ENCODE measurements at places on chromosomes 1 and 21. TPM values are rescaled to one million over a fixed set of nuclear protein-coding genes. Genes with fewer than 3 reads are reported as not detected.

The GBP6 gene
- total RNA-seq = 0.38 TPM

The A3GALT2 gene
- not detected for total RNA-seq

The CD247 gene
- 239 TPM for total RNA-seq

The SIK1 gene
- total RNA-seq = 3.4 TPM

The KCNT2 gene
- not detected for total RNA-seq

The CDA gene
- not detected for total RNA-seq

The CADM3 gene
- total RNA-seq = not detected

DNA sequence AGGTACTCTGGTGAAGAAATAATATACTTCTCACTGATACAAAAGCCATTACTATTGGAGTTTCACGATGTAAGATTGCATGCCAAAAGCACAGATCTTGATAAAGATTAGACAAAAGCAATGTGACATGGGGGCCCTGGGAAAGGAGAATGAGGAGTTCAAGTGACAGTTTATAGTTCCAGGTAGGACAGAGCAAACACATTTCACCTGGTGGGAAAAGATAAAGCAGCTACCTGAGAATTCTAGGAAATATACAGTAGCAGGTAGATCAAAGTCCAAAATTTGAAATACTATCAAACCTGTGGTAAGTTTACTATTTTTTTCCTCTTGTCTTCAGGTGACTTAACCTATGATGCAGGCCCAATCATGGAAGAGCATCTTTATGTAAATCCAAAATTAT lies 8.0 kb downstream of the OR2G3 start:
- H3K27me3 ChIP-seq = no peaks in the 10 kb centered on the region
- no peak overlapping the region for H3K27ac ChIP-seq
- H3K4me3 ChIP-seq = no peak overlapping the region
- H3K36me3 ChIP-seq = no peaks in the 10 kb centered on the region
- no peaks in the 10 kb centered on the region for H3K4me1 ChIP-seq
- no peak for DNase-seq

GRCh38 chr1:204583909-204584632 lies 67.9 kb downstream of the MDM4 start:
- H3K27ac ChIP-seq = peak overlapping the region; percentile 64
- H3K4me1 ChIP-seq = peaks cover 33% of the 10 kb centered on the region
- H3K36me3 ChIP-seq = peaks cover 6% of the 10 kb centered on the region
- no peak for DNase-seq
- no peak overlapping the region for H3K4me3 ChIP-seq

DNA sequence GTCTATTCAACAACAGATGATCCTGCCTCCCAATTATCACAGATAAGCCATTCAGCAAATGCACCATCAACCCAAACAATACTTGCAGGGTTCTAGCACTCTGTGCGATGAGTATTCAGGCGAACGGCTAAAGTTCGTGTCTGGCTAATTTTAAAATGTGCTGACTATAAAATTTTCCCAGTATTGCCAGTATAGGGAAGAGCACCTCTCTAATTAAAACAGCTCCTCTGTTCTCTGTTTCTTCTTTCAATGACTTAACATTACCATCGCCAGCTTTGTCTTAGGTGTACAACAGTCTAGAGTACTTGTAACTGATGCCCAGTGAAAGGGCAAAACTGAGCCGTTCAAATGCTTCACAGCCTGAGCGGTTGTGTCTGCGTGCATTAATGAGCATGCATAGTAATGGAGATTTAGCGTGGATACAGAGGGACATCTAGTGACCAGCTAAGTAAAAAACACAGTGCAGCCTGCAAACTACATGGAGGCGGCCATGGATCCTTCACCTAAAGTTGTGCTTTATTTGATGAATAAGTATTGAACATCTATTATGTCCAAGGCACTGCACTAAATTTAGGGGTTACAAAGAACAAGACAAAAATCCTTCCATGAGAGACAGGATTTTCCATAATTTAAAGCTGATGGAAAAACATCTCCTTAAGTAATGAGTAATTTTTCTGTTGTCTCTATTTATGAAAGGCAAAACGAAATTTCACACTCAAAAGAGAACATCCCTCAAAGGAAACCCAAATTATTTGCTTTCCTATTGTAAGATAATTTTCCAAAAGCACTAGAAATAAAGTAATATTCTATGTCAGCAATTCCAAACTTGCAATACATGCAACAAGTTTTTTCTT lies 120.0 kb downstream of the SETD4 start:
- peaks cover 10% of the 10 kb centered on the region for H3K27me3 ChIP-seq
- no peak overlapping the region for H3K4me3 ChIP-seq
- H3K36me3 ChIP-seq = no peaks in the 10 kb centered on the region
- no peak for DNase-seq

- H3K4me1 ChIP-seq = no peaks in the 10 kb centered on the region
- no peaks in the 10 kb centered on the region for H3K36me3 ChIP-seq
- H3K27me3 ChIP-seq = peaks cover 17% of the 10 kb centered on the region
Observed at GRCh38 chr1:51922040-51922439, 43.5 kb upstream of the NRDC start.

GRCh38 chr1:46822248-46822826 lies 23.5 kb downstream of the CYP4B1 start:
- no peak overlapping the region for H3K27ac ChIP-seq
- DNase-seq = no peak
- no peak overlapping the region for H3K4me3 ChIP-seq
- no peaks in the 10 kb centered on the region for H3K36me3 ChIP-seq
- H3K4me1 ChIP-seq = no peaks in the 10 kb centered on the region

DNA sequence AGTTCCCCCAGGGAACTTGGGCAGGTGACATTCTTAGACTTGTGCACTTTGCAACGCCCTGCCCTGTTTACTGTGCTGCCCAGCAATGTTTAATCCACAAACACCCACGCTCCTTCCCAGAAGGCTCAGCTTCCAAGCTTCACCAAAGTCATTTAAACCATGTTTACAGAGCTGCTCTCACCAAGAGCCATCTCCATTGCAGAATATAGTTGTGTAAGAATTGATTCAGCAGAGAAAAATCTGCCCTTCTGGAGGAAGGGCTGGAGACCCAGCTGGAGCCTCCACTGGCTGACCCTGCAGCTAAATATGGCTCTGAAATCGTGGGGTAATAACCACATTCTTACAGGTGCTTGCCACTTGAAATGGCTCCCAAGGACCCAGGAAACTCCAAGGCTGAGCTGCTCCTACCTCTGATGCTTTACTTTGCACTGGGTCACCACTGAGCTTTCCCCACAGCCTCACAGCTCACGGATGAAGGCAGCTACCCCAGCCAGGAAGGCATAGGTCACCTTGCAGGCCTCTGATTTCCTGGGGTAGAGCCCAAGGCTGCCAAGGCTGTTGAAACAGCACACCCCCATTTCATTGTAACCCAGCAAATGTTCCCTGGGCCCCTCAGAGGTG lies 8.7 kb downstream of the CAPN2 start:
- peak overlapping the region; percentile 27 for H3K27ac ChIP-seq
- peaks cover 90% of the 10 kb centered on the region for H3K36me3 ChIP-seq
- no peaks in the 10 kb centered on the region for H3K27me3 ChIP-seq
- DNase-seq = no peak

DNA sequence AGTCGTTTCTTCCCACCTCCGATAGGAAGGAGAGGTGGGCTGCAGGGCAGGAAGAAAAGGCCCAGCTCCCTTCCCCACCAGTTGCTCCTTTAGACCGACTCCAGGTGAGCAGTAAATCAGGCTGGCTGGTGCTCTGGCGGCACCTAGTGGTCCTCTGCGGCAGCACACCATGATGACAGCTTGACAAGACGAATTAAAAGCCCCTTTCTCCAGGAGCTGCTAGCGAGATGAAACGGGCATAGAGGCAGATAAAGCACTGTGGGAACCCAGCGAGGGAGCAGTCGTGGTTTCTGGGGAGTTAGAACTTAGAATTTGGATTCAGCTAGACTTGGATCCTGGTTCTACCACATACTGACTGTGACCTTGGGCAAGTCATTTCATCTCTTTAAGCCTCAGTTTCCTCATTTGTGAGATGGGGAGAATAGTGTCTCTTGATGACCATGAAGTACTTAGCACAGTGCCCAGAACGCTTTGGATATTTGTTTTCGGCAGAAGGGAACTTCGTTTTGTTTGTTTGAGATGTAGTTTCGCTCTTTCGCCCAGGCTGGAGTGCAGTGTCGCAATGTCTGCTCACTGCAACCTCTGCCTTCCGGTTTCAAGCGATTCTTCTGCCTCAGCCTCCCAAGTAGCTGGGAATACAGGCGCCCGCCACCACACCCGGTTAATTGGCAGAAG lies 21.8 kb upstream of the COL9A2 start:
- peaks cover 49% of the 10 kb centered on the region for H3K4me1 ChIP-seq
- peak; percentile 92 for DNase-seq
- peak overlapping the region; percentile 17 for H3K4me3 ChIP-seq
- H3K27ac ChIP-seq = peak overlapping the region; percentile 24

DNA sequence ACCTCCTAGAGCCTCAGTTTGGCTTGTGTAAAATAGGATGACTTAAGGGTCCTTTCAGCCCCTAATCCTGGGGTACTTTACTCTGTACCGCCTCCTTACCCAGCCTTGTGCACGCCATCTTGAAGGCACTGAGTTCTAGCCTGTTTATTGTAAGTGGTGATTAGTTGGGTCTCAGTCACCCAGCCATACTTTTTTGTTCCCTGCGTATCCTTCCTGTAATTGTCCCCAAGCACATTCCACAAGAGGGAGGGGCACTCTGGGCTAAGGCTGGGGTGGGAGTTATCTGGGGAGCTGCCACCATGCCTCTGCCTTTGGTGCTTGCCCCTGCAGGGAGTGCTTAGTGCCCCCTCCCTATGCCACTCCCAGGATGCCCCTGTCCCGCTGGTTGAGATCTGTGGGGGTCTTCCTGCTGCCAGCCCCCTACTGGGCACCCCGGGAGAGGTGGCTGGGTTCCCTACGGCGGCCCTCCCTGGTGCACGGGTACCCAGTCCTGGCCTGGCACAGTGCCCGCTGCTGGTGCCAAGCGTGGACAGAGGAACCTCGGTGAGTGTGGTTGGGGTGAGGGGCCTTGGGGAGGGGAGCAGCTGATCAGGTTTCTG lies 856 bp downstream of the FDPS start:
- no peaks in the 10 kb centered on the region for H3K27me3 ChIP-seq
- peak overlapping the region; percentile 92 for H3K4me3 ChIP-seq
- H3K4me1 ChIP-seq = peaks cover 50% of the 10 kb centered on the region
- H3K27ac ChIP-seq = peak overlapping the region; percentile 97
- peaks cover 45% of the 10 kb centered on the region for H3K36me3 ChIP-seq

DNA sequence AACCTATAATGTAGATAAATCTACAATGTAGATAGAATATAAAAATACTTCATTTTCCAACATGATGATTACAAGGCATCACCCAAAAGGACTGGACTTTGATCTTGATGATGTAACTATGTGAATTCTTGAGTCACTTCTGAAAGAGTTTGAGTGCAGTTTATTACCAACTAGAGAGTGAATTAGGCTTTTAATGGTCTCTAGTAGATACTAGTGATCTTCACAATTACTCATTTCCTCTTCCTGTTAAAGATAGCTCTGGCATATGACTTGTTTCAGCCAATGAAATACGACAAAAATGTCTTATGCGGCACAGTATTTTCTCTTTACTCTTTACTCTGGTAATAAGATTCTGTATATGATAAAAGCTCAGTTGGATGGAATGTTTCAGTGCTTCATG lies 1588.1 kb upstream of the B3GALT2 start:
- no peaks in the 10 kb centered on the region for H3K36me3 ChIP-seq
- no peaks in the 10 kb centered on the region for H3K27me3 ChIP-seq
- H3K4me3 ChIP-seq = no peak overlapping the region
- H3K27ac ChIP-seq = no peak overlapping the region
- DNase-seq = no peak
- H3K4me1 ChIP-seq = no peaks in the 10 kb centered on the region

DNA sequence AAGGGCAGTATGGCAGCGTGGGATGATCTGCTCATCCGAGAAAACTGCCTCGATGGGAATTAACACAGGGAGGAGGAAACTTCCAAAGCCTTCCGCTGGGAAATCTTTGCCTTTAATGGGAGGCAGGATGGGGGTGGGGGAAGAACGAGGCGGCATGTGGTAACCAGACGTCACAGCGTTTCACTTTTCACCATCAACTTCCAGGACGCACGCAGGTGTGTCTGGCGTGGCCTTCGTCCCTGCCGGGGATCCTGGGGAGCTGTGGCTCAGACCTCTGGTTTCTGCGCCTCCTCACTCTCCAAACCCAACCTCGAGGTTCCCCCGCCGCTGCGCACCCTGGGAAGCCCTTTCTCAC lies 282 bp downstream of the RSPH1 start:
- H3K27ac ChIP-seq = no peak overlapping the region
- peaks cover 19% of the 10 kb centered on the region for H3K4me1 ChIP-seq
- peak overlapping the region; percentile 76 for H3K4me3 ChIP-seq
- H3K36me3 ChIP-seq = no peaks in the 10 kb centered on the region
- DNase-seq = no peak

DNA sequence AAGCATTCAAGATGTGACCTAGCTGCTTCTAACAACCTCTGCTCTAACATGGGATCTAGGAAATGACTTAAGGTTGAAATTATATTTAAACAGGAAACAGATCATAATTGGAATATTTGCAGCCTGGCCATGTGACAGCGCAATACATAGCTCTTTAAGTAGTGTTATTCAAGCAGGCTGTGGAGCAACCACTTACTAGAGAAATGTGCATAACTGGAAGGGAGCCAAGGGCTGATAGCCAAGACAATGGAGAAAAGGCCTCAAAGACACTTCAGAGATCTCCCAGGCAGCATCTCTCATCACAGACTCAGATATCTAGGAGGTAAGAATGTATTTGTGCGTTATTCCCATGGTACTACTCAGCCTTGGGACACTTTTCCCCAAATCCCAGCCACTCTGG lies 823.0 kb upstream of the PRMT6 start:
- no peak overlapping the region for H3K27ac ChIP-seq
- no peak for DNase-seq
- no peak overlapping the region for H3K4me3 ChIP-seq
- H3K4me1 ChIP-seq = no peaks in the 10 kb centered on the region

- peaks cover 71% of the 10 kb centered on the region for H3K4me1 ChIP-seq
- no peak overlapping the region for H3K4me3 ChIP-seq
- H3K27ac ChIP-seq = no peak overlapping the region
- H3K27me3 ChIP-seq = no peaks in the 10 kb centered on the region
- DNase-seq = no peak
Observed at GRCh38 chr21:37240978-37241377, 26.2 kb downstream of the VPS26C start.

- no peaks in the 10 kb centered on the region for H3K36me3 ChIP-seq
- no peak overlapping the region for H3K27ac ChIP-seq
- H3K4me1 ChIP-seq = no peaks in the 10 kb centered on the region
- no peak overlapping the region for H3K4me3 ChIP-seq
- no peaks in the 10 kb centered on the region for H3K27me3 ChIP-seq
Observed at GRCh38 chr21:33770542-33770941, 128.2 kb downstream of the ITSN1 start.

DNA sequence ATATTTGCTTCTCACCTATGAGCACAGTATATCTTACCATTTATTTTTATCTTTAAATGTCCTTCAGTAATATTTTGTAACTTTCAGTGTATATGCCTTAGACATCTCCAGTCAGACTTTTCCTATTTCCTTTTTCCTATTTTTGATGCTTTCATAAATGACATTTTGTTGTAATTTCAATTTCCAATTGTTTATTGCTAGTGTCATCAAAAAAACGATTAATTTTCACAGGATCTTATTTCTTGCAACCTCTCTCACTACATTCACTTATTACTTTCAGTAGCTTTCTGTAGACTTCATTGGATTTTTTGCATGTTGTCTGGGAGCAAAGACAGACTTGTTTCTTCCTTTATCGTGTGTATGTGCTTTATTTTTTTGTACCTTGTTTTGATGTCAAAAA lies 602.4 kb downstream of the AJAP1 start:
- no peak for DNase-seq
- H3K4me1 ChIP-seq = no peaks in the 10 kb centered on the region
- H3K27me3 ChIP-seq = no peaks in the 10 kb centered on the region
- no peak overlapping the region for H3K4me3 ChIP-seq
- H3K36me3 ChIP-seq = no peaks in the 10 kb centered on the region
